ENCODE measurements at places on chromosomes 2 and 18.
A peak's percentile ranks its signal among the peaks of the same experiment; 100 is the strongest.

DNA sequence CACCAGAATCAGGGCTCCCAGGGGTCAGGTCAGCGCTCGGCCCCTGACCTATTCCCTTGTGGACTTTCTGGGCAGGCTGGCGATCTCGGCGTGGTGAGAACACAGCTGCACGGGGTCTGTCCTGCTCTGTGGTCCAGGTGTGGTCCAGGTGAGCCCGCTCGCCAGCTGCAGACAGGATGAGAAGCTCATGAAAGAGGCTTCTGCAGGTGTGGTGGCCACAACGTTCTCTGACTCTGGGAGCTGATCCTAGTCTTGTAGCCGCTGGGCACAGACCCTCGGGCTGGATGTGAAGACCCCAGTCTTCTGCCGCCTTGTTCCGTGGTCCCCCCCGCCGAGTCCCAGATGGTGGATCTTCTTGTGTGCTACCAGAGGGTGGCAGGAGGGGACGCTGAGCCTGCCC is 129.7 kb downstream of the RTP5 start:
- no peak for DNase-seq

DNA sequence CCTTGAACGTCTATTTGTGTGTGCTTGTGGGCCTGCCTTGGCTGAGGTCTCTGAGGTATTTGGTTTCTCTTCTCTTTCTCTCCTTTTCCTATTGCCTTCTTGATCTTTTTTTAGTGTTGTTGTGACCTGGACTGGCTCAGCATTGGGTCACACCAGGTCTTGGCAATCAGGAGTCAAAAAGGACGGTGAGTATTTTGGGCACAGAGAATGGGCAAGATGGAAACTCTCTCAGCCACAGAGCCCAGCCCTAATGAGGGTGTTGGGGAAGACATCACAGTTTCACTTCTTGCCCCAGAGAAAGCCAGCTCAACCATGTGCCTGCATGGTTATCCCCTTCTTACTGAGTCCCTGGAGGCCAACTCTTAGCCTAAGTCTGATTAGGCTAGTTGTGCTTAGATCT is 13.7 kb upstream of the INO80C start:
- no peak for DNase-seq

- DNase-seq, result no peak
These were observed 4.0 kb downstream of the DOK1 start for GRCh38 chr2:74558284-74559230.

DNA sequence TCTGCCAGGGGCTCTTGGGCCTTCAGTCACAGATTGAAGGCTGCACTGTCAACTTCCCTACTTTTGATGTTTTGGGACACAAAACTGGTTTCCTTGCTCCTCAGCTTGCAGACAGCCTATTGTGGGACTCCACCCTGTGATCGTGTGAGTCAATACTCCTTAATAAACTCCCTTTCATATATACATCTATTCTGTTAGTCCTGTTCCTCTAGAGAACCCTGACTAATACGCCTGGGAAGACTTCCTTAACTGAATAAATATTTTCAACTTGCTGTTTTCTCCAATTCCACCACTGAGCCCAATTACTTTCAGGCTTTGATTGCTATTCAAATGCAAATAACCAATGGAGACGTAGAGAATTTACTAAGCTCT is 61.4 kb upstream of the CCDC195 start:
- peak; percentile 41 for DNase-seq

DNA sequence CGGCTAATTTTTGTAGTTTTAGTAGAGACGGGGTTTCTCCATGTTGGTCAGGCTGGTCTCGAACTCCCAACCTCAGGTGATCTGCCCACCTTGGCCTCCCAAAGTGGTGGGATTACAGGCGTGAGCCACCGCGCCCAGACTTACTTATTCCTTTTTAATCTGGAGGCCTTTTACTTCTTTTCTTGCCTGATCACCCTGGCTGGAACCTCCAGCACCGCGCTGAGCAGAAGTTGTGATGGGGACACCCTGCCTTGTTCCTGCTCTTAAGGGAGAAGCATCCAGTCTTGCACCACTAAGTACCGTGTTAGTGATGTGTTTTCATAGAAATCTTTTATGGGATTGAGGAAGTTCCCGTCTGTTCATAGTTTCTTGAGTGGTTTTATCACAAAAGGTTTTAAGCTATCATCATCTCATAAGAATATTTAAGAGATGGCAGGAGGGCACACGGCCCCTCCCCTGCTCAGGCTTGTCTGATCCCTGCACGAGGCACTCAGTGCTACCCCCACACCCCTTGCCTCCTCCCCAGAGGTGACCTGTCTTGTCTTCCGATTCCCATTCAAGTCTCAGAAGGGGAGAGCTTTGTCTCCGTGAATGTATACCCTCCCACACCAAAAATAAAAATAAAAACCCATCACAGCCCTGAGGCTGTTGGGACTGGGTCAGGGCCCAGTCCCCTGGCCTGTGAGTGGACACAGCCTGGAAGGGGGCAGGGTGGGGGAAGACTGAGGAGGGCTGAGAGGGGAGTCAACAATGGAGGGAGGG is 65.3 kb upstream of the SMAD7 start:
- DNase-seq, result no peak

GRCh38 chr2:44705356-44705755 is 236.1 kb upstream of the SIX3 start:
- no peak for DNase-seq

DNA sequence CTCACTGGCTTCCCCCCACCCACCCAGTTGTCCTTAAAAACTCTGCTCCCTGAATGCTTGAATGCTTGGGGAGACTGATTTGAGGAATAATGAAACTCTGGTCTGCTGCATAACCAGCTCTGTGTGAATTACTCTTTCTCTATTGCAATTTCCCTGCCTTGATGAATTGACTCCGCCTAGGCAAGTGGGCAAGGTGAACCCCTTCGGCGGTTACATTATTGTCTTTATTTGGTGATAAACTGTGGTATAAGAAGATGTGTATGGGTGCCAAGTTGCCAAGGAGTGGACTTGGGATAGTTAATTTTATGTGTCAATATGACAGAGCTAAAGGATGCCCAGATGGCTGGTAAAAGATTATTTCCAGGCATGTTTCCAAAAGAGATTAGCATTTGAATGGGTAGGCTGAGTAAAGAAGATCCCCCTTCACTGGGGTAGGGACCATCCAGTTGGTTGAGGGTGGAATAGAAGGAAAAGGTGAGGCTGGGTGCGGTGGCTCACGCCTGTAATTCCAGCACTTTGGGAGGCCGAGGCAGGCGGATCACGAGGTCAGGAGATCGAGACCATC is 98.5 kb upstream of the HAAO start:
- no peak for DNase-seq
